Motor neuron (in vitro differentiated cells): ENCODE measurements at places on chromosomes 11 and 22. TPM values are rescaled to one million over a fixed set of nuclear protein-coding genes. Genes with fewer than 3 reads are reported as not detected.
A peak's percentile ranks its signal among the peaks of the same experiment; 100 is the strongest.

The MMP11 gene
- total RNA-seq, result 2.3 and 2.6 TPM in 2 replicates

GRCh38 chr11:117827521-117828511 lies 3.3 kb upstream of the FXYD2 start:
- ATAC-seq, result no peak

- no peak for ATAC-seq
These were observed 122.3 kb upstream of the BID start for GRCh38 chr22:17896586-17896985.

DNA sequence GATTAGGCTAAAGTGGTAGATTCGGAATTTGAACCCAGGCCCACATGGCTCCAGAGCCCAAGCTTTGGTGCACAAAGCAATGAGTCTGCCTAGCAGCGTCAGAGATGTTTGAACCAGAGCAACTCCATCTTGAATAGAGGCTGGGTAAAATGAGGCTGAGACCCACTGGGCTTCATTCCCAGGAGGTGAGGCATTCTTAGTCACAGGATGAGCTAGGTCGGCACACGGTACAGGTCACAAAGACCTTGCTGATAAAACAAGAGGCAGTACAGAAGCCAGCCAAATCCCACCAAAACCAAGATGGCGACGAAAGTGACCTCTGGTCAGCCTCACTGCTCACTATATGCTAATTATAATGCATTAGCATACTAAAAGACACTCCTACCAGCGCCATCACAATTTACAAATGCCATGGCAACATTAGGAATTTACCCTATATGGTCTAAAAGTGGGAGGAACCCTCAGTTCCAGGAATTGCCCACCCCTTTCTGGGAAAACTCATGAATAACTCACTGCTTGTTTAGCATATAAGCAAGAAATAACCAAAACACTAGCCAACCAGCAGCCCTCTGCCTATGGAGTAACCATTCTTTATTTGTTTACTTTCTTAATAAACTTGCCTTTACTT lies 40.3 kb upstream of the DAGLA start:
- peak; percentile 30 for ATAC-seq

GRCh38 chr22:28620244-28620922 lies 59.3 kb downstream of the TTC28 start:
- no peak for ATAC-seq

- ATAC-seq, result peak; percentile 85
These were observed 6.0 kb upstream of the ACR start for GRCh38 chr22:50731811-50732624.
